Skin of body (tissue), 3 donors: ENCODE measurements at places on chromosomes 13 and 19.

DNA sequence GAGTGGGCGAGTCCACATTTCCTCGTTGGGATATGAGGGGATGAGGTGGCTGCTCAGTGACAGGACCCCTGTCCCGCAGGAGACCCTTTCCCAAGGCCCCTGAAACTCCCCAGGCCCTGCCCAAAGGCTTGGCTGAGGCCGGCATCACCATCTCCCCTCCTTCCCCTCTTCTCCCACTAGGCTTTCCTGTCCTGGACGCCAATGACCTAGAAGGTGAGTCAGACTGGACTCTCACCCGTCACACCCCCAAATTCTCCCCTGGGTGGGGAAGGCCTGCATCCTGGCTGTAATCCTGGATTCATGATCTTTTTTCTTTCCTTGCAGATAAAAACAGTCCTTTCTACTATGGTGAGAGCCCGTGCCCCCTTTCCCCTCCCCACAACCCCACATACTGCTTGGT is 5.3 kb downstream of the FXYD3 start:
- DNase-seq: no peak

DNA sequence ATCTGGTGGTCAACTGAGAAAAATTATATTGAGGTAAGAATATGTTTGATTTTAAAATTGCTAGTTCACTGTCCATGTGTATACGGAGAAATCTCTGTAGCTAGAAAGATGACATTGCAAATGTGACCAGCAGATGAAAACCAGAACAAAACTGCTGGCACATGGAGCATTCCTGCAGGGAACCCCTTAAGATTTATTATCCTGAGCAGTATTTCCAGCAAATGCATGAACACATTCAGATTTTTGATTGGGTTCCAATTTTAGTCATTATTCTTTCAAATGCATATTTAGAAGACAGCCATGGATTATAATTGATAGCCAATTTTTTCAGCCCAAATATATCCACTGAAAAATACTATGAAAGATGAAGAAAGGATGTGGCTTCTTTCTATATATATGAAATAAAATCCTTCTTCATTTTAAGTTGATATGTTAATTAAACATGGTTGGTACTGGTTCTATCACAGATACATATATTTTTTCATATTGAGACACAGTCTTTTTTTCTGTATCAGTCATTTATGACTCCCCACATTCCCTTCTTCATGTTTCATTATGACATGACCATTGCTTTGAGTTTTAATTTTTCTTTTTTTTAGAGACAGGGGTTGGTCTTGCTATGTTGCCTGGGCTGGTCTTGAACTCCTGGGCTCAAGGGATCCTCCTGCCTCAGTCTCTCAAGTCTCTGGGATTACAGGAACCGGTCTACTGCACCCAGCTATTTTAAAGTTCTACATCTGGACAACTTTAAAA is 376.5 kb downstream of the KLF12 start:
- DNase-seq: peak; percentile 55

- no peak for DNase-seq
These were observed 38.6 kb downstream of the ELL start for GRCh38 chr19:18483119-18483890.

GRCh38 chr13:75704927-75705288 is 68.8 kb downstream of the LMO7 start:
- DNase-seq: no peak

DNA sequence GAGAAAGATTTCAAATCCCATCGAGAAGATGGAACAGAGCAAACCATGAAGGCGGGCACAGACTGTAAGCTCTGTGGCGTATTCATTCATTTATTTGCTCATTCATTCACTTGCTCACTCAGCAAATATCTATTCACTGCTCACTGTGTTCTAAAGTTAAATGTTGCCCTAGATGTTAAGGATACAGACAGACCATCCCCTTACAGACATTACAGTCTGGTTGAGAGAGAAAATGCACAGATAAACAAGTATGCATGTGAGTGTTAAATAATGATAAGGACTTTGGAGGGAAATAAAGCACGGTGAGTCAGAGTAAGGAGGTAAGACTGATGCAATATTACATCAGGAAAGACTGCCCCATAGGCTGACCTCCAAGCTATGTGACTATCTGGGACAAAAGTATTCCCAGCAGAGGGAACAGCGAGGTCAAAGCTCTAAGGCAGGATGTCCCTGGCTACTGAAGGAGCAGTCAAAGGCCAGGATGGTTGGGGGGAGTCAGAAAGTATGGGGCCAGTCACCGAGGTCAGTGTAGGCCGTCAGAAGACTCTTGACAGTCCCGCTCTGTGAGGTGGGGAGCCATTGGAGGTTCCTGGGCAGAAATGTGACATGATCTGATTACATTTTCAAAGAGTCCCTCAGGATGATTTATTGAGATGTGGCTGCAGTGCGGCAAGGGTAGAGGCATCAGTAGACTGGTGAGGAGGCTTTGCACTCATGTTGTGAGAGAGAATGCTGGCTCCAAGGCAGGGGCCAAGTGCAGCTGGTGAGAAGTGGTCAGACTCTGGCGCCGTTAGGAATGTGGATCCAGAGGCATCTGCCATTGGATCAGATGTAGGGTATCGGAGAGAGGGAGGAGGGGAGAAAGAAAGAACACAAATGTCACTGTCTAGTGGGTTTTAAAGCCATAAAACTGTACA is 37.9 kb downstream of the MBNL2 start:
- DNase-seq: no peak

DNA sequence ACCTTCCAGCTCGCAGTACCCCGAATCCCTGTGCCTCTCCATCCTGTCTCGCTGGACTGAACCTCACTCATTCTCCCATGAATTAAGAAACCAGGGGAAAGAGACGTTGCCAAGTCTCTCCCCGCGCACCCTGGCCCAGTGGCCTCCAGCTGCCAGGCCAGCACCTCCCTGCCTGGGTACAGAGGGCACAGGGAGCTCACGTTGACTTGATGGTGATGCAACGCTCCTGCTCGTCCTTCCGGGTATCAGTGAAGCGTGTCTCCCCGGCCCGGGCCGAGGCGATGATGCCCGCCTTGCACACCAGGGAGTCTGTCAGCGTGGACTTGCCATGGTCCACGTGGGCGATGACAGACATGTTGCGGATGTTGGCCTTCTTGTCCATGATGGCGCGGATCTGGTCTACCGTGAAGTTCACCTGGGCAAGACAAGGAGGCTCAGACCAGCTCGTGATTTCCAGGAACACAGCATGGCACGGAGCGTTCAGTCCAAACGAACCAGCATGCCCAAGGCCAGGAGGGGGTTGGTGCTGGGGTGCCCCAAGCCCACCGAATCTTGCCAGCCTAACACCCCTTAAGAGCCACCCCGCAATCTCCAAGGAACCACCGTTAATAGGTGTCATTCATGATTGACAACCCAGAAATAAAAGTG is 1.2 kb downstream of the EEF2 start:
- no peak for DNase-seq

GRCh38 chr19:28943651-28944050 is 269.3 kb downstream of the UQCRFS1 start:
- no peak for DNase-seq

DNA sequence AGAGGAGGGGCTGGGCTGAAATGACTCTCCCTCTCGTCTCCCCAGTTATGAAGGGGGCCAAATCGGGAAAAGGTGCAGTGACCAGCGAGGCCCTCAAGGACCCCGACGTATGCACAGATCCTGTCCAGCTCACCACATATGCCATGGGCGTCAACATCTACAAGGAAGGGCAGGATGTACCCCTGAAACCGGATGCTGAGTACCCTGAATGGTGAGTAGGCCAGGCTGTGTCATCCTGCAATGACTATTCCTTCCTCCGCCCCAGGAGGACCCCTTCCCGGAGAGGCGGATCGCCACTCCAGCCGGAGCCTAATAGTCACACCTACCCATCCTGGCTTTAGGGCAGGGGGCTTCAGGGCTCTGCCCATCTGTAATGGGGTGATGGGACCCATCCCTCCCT is 2.6 kb downstream of the MRPL54 start:
- no peak for DNase-seq

GRCh38 chr13:90014038-90014437 is 1333.4 kb upstream of the MIR17HG start:
- DNase-seq: no peak

DNA sequence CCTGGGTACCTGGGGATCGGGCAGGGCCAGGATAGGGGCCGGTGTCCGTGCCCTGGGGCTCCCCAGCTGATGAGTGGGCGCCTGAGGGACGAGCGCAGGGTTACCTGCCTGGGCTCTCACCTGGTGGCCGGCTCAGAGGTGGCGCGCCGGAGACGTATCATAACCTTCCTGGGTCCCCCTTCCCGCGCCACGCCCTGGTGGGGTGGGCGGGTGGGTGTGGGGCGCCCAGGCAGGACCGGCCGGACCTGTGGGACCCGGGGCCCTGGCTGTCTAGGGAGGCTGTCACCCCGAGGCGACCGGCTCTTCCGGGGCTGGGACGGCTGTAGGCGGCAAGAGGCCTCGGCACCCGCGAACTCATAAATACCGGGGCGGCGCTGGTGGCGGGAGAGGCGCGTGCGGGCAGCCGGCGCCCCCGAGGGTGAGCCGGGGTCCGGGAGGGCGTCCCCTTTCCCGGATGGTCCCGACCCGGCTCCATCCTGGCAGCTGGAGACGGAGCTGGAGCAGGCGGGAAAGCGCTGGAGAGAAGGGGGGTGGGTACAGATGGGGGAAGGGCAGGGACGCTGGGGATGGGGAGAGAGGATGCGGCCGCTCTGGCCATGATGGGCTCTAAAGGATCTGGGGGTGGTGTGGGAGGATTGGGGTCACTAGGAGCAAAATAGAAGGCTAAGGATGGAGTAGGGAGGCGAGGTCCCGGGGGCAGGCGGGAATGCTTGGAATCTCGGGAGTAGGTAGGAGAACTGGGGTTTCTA is at the start of gene ACP7:
Gene ACP7, plus strand, starts transcription at position 386 of the 749 bp plus-strand sequence. CDS start 902 bp downstream, outside the sequence.
- DNase-seq: no peak

DNA sequence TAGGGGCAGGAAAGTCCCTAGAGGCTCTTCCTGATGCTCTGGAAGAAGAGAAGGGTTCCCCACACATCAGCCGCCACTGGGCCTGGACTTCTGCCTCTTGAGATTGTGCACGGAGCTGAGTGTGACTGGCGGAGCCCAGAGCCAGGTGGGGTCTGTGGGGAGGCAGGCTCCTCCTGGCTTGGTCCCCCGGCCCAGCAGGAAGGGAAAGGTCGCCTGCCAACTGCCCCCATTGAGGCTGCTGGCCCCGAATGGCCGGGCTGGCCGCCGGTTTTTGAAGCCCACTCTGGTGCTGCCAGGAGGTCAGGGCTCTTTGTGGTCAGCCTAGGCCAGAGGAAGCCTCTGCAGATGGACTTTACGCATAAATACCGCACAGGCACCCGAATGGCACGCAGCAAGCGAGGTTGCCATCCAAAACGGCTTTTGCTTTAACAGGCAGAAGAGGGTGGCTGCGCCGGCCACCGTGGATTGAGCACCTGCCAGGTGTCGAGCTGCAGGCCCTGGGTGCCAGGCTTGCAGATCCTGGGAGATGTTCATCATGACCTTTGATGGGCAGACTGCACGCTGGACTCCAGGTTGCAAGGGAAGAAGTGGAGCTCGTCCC is 5.0 kb downstream of the DAZAP1 start:
- DNase-seq: no peak

DNA sequence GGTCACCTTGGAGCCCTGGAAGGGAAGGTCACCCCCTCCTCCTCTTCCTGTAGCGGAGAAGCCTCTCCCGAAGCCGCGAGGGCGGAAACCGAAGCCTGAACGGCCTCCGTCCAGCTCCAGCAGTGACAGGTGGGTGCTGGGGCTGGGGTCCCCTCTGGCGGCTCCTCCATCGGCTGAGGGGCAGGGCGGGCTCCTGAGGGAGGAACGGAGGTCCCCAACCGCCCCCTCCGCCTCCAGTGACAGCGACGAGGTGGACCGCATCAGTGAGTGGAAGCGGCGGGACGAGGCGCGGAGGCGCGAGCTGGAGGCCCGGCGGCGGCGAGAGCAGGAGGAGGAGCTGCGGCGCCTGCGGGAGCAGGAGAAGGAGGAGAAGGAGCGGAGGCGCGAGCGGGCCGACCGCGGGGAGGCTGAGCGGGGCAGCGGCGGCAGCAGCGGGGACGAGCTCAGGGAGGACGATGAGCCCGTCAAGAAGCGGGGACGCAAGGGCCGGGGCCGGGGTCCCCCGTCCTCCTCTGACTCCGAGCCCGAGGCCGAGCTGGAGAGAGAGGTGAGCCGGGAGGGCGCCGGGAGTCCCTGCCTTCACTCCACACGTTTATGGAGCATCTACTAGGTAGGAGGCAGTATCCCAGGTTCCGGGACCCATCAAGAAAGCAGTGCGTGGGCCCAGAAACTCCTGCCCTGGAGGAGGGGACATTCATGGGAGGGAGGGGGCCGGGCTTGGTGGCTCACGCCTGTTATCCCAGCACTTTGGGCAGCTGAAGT is 22.0 kb downstream of the HDGFL2 start:
- DNase-seq: no peak

DNA sequence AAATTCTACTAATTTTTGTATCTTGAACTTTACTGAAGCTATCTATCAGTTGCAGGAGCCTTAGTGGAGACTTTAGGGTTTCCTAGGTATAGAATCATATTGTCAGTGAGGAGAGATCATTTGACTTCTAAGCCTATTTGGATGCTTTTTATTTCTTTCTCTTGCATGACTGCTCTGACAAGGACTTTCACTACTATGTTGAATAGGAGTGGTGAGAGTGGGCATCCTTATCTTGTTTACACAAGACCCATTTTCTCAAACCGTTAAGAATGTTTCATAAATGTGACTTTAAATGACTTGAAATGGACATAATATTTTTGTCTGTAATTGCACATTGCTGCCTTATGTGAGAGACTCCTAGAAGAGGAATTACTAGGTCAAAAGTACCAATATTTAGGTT is 17.9 kb upstream of the CSNK1A1L start:
- no peak for DNase-seq

- DNase-seq: no peak
These were observed 3.4 kb downstream of the IGFLR1 start for GRCh38 chr19:35738887-35739229.

DNA sequence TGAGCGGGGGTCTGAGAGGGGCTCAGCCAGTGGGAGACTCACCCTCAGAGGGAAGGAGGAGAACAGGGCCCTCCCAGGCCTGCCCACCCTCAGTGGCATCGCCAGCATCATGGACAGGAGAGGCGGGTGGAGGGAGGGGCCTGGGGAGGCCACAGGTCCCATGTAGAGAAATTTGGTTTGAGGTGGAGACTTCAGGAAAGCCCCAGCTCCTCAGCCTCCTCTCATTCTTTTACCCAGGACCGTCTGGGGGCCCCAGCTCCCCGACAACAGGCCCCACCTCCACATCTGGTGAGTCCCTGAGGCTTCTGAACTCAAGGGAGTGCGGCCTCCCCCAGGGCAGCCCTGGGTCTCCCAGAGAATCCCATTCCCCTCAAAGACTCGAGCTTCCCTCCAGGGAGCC is 3.1 kb downstream of the LILRB1 start:
- DNase-seq: no peak

GRCh38 chr19:40598121-40598917 is 2.9 kb upstream of the LTBP4 start:
- peak; percentile 89 for DNase-seq
